ENCODE measurements at places on chromosomes 11 and 22.

GRCh38 chr11:120606211-120607010, 94.9 kb downstream of the GRIK4 start:
- no peak for DNase-seq

GRCh38 chr11:61482513-61482912, 26.0 kb upstream of the LRRC10B start:
- no peak for DNase-seq

GRCh38 chr22:46050916-46051614, 74.1 kb upstream of the WNT7B start:
- DNase-seq = peak; percentile 29

- DNase-seq = no peak
Observed at GRCh38 chr11:133323354-133323753, 208.9 kb downstream of the OPCML start.

GRCh38 chr11:112374486-112375140, 114.0 kb upstream of the PLET1 start:
- DNase-seq = no peak

DNA sequence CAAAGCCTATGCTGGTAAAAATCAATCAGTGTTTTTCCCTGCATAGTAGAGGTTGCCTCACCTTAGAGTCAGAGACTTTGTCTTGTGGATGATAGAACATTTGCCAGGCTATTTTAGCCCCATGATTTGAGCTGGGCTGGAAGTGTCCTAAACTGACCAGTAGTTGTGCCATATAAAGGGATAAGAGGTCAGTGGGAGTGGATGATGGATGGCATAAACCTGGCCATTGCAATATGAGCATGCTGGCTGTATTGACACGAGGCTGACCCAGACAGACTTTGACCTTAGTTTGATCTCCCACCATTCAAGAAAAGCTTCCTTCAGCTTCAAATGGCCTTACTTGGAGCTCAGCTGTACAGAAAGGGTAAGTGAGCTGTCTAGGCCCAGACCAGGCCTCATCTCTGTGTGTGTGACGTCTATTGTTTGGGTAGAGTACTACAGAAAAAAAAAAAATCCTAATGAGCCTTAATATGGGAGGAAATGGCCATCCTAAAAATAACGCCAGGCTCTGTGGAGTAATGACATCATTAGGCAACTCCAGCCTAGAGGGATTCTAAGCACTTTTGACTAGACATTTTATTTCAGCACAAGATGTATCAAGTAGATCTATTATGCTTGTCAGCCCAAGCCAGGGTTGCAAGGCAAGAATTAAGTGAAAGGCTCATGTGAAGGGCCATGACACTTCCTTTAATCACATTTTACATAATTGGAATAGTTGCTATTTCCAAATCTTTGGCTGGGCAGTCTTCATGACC, 51.3 kb upstream of the CADM1 start:
- no peak for DNase-seq

GRCh38 chr11:122285070-122285988, 169.3 kb upstream of the BLID start:
- no peak for DNase-seq

- no peak for DNase-seq
Observed at GRCh38 chr11:68189082-68189481, 24.0 kb downstream of the KMT5B start.

DNA sequence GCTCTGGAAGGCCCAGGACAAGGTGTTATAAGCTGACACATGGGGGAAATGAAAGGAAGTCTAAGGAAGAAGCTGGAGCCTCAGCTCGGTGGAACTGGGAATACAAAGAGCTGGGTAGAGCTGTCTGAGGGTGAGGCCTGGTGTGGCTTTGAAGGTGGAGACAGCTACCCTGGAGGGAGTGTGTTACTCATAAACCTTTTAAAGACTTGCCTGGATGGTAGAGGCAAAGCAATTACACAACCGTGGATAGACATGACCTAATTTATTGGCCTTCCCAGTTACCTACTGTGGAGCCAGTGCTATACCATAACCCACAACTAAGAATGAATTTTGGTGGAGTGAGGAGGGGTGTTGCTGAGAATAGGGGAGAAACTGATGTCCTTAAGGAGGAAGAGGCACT, 22.6 kb downstream of the EXPH5 start:
- DNase-seq = no peak

- no peak for DNase-seq
Observed at GRCh38 chr11:46597609-46598219, 3.9 kb upstream of the AMBRA1 start.

- DNase-seq = no peak
Observed at GRCh38 chr11:98183034-98183433, 837.7 kb upstream of the CNTN5 start.

- no peak for DNase-seq
Observed at GRCh38 chr11:19176629-19177186, 25.1 kb downstream of the CSRP3 start.

GRCh38 chr11:1732418-1733008, 17.9 kb downstream of the IFITM10 start:
- DNase-seq = no peak

DNA sequence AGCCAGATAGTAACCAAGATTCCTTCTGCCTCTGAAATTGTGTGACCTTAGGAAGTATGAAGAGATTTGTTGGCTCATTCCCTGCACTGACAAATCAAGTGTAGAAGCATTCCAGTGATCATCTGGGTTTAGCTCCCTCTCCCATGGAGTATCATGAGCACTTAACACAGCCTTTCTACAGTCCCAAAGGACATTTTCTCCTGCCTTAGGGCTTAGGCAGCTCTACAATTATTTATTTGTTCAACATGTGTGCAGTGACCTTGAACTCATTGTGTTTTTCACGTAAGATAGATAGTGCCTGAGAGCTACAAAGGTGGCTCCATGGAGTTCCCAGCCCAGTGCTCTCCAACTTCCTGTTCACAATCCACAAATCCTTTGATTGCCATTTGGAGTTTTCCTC, 94.8 kb upstream of the FAT3 start:
- DNase-seq = no peak

Data from heart left ventricle (tissue), 16 donors.